ENCODE measurements at places on chromosomes 12 and 14.

- H3K27ac ChIP-seq = no peak overlapping the region
- peaks cover 5% of the 10 kb centered on the region for H3K4me1 ChIP-seq
- H3K36me3 ChIP-seq = no peaks in the 10 kb centered on the region
- no peak overlapping the region for H3K4me3 ChIP-seq
- no peaks in the 10 kb centered on the region for H3K27me3 ChIP-seq
- DNase-seq = no peak
Measured at GRCh38 chr12:112546996-112547395, 128.2 kb downstream of the PTPN11 start.

DNA sequence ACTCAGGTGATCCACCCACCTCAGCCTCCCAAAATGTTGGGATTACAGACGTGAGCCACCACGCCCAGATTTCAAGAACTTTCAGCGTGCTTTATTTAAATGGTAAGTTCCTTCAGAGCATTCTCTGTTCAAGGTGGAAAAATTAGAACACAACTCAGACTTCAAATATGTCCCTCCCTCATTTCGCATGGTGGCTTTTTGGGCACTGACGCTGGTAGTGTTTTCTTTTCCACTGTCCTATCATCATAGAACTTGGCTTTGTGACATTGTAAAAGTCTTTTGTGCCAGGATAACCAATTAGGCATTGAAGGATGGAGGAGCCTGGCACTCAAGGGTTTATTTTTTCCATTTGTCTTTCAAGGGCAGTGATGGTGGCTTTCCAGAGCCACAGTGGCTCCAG, 190.8 kb downstream of the NUAK1 start:
- H3K36me3 ChIP-seq = no peaks in the 10 kb centered on the region
- no peak overlapping the region for H3K4me3 ChIP-seq
- DNase-seq = no peak
- no peaks in the 10 kb centered on the region for H3K4me1 ChIP-seq
- no peaks in the 10 kb centered on the region for H3K27me3 ChIP-seq

DNA sequence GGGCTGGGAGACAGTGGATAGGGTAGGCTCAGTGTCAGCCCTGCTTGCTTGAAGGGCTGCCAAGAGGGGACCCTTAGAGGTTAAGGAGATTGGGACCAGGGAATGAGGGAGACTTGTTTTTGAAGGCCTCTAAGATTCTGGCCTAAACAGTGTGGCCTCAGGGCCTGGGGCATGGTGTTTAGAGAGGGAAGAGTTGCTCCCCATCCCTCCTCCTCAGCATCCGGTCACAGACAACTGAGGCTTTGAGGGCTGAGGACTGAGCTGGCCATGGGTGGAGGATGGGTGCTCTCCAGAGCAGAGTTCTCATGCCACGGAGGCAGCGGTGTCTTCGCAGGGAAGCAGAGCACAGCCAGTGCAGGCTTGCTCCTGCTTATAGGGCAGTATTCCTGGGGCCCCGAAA, 49.4 kb downstream of the KRT80 start:
- H3K36me3 ChIP-seq = no peaks in the 10 kb centered on the region
- H3K4me1 ChIP-seq = no peaks in the 10 kb centered on the region
- no peaks in the 10 kb centered on the region for H3K27me3 ChIP-seq
- no peak overlapping the region for H3K27ac ChIP-seq
- DNase-seq = no peak

DNA sequence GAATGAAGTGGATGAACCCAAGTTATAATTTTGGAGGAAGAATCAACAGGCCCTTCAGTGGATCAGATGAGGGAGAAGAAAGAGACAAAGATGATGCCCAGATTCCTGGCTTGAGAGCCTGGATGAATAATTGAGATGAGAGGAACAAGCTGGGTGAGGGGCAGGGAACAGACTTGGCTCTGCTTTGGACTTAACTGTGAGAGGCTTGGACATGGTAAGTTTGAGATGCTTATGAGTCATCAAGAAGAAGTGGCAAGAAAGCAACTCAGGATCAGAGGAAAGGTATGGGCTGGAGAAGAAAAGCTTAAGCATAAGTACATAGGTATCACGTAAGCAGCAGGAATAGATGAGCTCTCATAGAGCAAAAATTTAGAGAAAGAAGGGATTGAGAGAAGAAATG, 55.3 kb downstream of the FIGNL2 start:
- H3K4me1 ChIP-seq = no peaks in the 10 kb centered on the region
- no peak overlapping the region for H3K4me3 ChIP-seq
- H3K36me3 ChIP-seq = no peaks in the 10 kb centered on the region
- no peak for DNase-seq
- no peaks in the 10 kb centered on the region for H3K27me3 ChIP-seq

- no peak overlapping the region for H3K4me3 ChIP-seq
- no peaks in the 10 kb centered on the region for H3K27me3 ChIP-seq
- H3K27ac ChIP-seq = no peak overlapping the region
- H3K36me3 ChIP-seq = no peaks in the 10 kb centered on the region
- no peaks in the 10 kb centered on the region for H3K4me1 ChIP-seq
Measured at GRCh38 chr12:76946446-76946845, 67.6 kb upstream of the CSRP2 start.

GRCh38 chr12:3061059-3061458, 16.1 kb upstream of the TSPAN9 start:
- no peak for DNase-seq
- no peak overlapping the region for H3K27ac ChIP-seq
- peaks cover 8% of the 10 kb centered on the region for H3K27me3 ChIP-seq
- H3K36me3 ChIP-seq = no peaks in the 10 kb centered on the region
- no peak overlapping the region for H3K4me3 ChIP-seq

- no peak overlapping the region for H3K4me3 ChIP-seq
- H3K27ac ChIP-seq = no peak overlapping the region
- DNase-seq = no peak
Measured at GRCh38 chr12:27148791-27149190, 66.4 kb upstream of the C12orf71 start.

GRCh38 chr12:52245962-52246569, 13.0 kb downstream of the KRT7 start:
- DNase-seq = no peak
- no peaks in the 10 kb centered on the region for H3K36me3 ChIP-seq
- peaks cover 37% of the 10 kb centered on the region for H3K4me1 ChIP-seq
- H3K27me3 ChIP-seq = peaks cover 29% of the 10 kb centered on the region
- H3K4me3 ChIP-seq = no peak overlapping the region

- no peaks in the 10 kb centered on the region for H3K4me1 ChIP-seq
- H3K4me3 ChIP-seq = no peak overlapping the region
- H3K36me3 ChIP-seq = no peaks in the 10 kb centered on the region
- no peak overlapping the region for H3K27ac ChIP-seq
- no peaks in the 10 kb centered on the region for H3K27me3 ChIP-seq
- no peak for DNase-seq
Measured at GRCh38 chr12:131380965-131381705, 329.8 kb upstream of the SFSWAP start.

GRCh38 chr12:3646561-3647241, 106.2 kb downstream of the CRACR2A start:
- H3K27me3 ChIP-seq = no peaks in the 10 kb centered on the region
- H3K4me3 ChIP-seq = no peak overlapping the region
- peaks cover 8% of the 10 kb centered on the region for H3K36me3 ChIP-seq
- peaks cover 14% of the 10 kb centered on the region for H3K4me1 ChIP-seq
- DNase-seq = no peak

DNA sequence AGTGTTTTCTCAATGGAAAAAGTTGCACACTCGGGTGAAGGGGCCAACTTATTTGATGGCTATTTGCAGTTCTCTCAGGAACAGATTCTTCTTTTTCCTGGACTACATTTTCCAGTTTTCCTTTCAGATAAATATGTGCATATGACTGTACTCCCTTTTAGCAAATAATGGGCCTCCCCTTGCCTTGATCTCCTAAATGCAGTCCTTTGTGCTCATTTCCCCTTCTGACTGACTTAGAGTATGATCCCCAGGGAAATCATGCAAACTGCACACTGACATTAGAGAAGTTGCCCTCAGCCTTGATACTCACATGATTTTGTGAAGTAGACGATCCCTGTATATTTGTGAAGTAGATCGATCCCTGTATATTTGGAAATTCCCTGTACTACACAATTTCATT, 492.9 kb upstream of the NOVA1 start:
- no peak for DNase-seq
- no peaks in the 10 kb centered on the region for H3K4me1 ChIP-seq
- H3K4me3 ChIP-seq = no peak overlapping the region
- H3K27me3 ChIP-seq = no peaks in the 10 kb centered on the region

DNA sequence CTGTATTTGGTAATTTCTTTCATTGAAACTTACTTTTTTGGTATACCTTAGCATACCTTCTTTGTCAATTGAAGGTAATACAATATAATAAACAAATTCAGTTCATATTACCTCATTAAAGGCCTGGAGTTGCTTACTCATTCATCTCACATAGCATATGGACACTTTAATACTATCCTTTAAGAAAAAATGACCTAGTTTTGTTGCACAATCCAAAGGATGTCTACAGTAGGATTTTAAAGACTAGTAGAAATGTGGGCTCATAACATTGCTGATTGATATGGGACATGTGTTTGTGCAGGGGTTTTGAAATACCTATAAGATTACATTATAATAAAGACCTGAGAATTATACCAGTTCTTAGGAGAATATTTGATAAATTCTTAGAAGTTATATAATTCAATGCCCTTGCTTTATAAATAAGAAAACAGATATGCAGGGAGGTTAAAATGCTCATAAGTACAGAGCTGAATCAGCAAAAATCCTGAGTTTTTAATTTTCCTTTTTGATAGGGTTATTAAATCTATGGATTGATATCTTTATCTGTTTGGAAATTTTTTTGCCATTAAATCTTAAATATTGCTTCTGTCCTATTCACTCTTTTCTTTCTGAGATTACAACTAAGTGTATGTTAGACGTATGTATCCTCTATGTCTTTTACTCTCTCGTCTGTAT, 352.1 kb downstream of the ATP23 start:
- no peak for DNase-seq
- H3K4me1 ChIP-seq = no peaks in the 10 kb centered on the region
- no peak overlapping the region for H3K4me3 ChIP-seq
- H3K36me3 ChIP-seq = no peaks in the 10 kb centered on the region
- peaks cover 2% of the 10 kb centered on the region for H3K27me3 ChIP-seq

DNA sequence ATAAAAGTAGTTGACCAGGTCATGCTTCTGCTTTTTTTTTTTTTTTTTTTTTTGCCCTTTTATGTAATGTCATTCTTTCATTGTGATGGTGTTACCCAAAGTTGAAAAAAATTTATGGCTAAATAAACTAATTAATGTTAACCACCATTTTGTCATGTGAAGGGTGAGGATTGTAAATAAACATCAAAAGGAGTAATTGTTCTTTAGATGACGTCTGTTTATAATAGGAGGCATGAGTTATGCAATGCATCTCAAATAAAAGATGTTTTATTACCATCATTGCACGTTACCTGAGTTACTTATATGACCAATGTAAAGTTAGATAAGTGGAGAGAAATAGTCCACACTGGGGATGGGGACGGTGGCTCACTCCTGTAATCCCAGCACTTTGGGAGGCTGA, 349.9 kb upstream of the PDE3A start:
- no peaks in the 10 kb centered on the region for H3K4me1 ChIP-seq
- no peak overlapping the region for H3K4me3 ChIP-seq
- no peak overlapping the region for H3K27ac ChIP-seq
- H3K36me3 ChIP-seq = no peaks in the 10 kb centered on the region

GRCh38 chr12:130226126-130226525, 63.9 kb downstream of the FZD10 start:
- no peaks in the 10 kb centered on the region for H3K4me1 ChIP-seq
- H3K27ac ChIP-seq = no peak overlapping the region
- peaks cover 29% of the 10 kb centered on the region for H3K27me3 ChIP-seq
- DNase-seq = no peak

- H3K27ac ChIP-seq = no peak overlapping the region
- H3K4me3 ChIP-seq = no peak overlapping the region
- peaks cover 14% of the 10 kb centered on the region for H3K36me3 ChIP-seq
- H3K4me1 ChIP-seq = peaks cover 6% of the 10 kb centered on the region
- no peak for DNase-seq
Measured at GRCh38 chr12:62372825-62373224, 93.8 kb upstream of the MON2 start.

- DNase-seq = no peak
- peaks cover 24% of the 10 kb centered on the region for H3K4me1 ChIP-seq
- H3K27ac ChIP-seq = no peak overlapping the region
- H3K36me3 ChIP-seq = no peaks in the 10 kb centered on the region
- no peak overlapping the region for H3K4me3 ChIP-seq
Measured at GRCh38 chr14:89422181-89422951, 5.3 kb upstream of the FOXN3 start.

DNA sequence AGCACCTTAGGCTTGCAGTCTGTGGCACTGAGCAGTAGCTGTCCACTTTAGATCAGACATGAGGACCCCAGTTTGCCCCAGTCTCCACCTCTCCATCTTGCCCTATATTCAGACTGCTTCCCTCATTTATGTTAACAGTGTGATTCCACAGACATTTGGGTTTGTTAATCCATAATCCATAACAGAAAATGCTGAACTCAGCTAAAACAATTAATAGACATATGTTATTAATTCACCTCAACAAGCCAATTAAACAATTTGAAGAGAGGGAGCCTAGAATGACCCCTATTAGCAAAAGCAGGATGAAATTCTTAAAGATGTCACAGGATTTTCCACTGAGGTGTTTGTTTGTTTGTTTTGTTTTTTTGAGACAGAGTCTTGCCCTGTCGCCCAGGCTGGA, 9.1 kb downstream of the CDKL1 start:
- no peaks in the 10 kb centered on the region for H3K27me3 ChIP-seq
- H3K27ac ChIP-seq = no peak overlapping the region
- no peak for DNase-seq
- H3K4me1 ChIP-seq = no peaks in the 10 kb centered on the region

DNA sequence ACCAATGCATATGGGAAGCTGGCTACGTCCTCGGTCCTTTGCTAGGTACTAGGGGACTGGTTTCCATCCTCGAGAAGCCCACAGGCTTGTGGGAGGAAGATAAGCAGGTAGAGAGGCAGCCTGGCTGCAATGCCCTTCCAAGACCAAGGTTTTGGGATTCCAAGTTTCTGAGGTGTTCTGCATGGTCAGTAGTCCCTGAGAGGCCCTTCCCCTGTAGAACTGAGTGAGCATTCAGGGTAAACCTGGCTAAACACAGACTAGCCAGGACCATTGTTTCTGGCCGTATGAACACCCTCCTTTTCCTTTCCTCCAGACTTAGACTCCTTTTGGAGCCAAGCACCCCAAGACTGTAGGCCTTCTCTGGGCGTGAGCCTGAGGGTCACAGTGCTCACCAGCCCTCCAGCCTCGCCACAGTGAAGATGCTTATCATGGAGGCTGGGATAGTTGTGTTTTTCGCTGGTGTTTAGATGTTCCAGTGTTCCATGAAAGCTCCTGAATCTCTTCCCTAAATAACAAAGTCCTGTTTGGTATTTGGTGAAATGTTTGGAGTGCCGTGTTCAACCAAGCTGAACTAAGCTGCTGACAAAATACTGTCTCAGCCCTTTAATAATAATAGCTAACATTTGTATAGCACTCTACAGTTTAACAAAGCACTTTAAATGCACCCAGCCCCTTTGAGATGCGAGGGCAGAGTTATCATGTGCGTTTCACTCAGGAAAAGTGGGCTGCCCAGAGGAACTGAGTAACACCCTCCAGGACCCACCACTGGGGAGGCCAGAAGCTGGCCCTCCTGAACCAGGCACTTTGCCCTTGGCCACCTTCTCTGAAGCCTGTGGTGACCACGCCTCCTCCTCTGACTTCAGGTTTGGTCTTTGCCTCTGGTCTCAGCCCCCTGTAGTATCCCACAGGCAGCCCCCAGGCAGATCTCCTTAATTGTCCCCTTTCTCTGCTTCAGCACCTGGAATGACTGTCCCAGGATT, 284.5 kb downstream of the CACNA1C start:
- H3K27me3 ChIP-seq = no peaks in the 10 kb centered on the region
- H3K4me1 ChIP-seq = peaks cover 16% of the 10 kb centered on the region
- no peaks in the 10 kb centered on the region for H3K36me3 ChIP-seq
- no peak overlapping the region for H3K27ac ChIP-seq
- no peak overlapping the region for H3K4me3 ChIP-seq
- DNase-seq = no peak
